ENCODE measurements at places on chromosomes 13 and 19.

DNA sequence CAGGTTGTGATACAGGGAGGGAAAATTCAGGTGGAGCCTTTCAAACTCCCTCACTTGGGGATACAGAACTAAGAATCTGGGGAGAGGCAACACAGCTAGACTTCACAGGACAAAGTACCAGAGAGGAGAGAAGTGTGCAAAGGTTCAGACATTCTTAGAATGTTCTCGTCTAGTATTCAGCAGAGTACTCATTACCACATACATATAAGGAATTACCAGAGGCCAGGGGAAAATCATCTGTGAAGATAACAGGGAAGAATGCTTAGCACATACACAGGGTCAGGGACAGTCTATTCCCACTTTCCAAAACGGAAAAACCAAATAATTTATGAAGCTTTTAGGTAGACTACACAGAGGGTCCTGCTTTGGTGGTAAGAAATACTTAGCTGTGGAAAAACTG is 58.1 kb downstream of the TRPC4 start:
- no peak for DNase-seq

- peak; percentile 81 for DNase-seq
Measured at GRCh38 chr19:49817964-49818648, at the start of gene MED25. Gene MED25 (plus strand): TSS chr19:49818289. CDS start chr19:49818342, 53 bp downstream.

- no peak for DNase-seq
Measured at GRCh38 chr19:3322199-3322978, 44.0 kb upstream of the NFIC start.

DNA sequence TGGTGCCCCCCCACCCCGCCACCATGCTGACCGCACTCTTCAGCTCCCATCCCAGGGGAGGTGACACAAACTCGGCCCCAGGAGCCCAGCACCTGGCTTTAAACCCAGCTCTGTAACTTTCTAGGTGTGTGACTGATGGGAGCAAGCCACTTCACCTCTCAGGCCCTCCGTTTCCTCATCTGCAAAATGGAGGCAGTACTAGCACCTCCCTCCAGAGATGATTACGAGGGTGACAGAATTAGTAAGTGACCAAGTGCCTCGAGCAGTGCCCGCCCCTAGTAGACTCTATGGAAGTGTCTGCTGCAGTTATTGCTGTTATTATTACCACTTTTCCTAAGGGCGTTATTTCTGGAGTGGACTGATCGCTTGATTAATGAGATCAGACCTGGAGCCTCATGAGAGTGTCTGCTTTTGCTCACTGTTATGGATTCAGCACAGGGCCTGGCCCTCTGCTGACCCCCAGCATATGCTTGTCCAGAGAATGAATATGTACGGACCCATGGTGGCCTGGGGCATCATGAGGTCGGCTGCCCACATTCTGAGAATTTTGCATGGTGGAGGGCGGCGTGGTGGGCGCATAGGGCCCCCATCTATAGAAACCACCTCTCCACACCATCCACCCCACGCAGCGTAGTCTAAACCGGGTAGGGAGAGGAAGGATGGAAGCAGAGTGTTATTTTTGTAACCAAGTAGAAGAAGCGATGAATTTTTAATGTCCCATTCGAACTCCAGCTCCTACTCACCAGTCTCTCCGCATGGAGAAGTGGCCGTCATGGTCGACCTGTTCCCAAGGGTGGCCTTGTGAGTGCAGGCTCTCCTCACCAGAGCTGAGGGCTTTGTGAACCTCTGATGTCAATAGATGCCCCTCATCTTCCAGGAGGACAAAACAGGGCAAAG is 48.2 kb downstream of the CAPN12 start:
- no peak for DNase-seq

- DNase-seq, result no peak
Measured at GRCh38 chr13:41916173-41916954, 44.5 kb downstream of the VWA8 start.

- DNase-seq, result no peak
Measured at GRCh38 chr19:42285541-42285941, 16.4 kb upstream of the PRR19 start.

DNA sequence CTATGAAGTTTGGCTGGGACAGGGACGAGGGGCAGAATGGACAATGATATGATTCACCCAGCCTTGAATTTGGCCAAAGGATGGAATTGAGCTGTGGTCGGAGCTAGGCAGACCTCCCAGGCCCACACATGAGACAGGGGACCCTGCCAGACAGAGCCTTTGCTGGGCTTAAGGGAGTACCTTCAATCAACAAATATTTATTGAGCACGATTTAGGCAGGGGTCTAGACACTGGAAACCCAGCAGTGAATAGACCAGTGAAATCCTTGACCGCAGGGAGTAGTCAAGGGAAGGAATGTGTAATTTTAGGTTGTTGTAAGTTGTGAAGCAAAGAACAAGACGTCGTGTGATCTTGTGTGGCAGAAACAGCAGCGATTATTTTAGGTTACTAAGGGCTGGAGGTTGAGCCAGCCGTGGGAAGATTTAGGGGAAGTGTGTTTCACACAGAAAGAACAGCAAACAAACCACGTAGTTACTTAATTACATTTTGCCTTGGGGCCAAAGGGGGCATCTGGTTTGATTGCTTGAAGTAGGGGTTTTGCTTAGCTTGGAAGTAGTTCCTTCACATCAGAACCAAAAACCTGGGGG is 16.9 kb upstream of the AP1M2 start:
- DNase-seq, result peak; percentile 13

- no peak for DNase-seq
Measured at GRCh38 chr13:105787632-105788031, 747.8 kb downstream of the EFNB2 start.

DNA sequence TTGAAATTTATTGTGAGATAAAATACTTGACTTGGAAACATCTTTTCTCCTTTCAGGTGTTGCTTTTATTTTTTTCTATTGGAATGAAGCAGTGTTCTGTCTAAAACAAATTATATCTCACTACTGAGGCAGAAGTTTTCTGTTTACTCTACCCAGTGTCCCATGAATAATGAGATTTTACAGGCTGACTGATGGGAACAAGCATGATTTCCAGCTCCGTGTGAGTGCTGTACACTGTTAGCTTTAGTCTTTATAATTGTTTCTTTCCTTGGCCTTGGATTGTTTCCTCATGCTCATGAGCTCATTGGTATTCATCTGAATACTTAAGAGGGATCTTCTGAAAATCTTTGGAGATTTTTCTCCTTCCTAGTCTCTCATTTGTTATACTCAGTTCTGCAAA is 2049.5 kb upstream of the PRR20A start:
- no peak for DNase-seq

- DNase-seq, result no peak
Measured at GRCh38 chr13:111876506-111876905, 190.4 kb upstream of the SOX1 start.

- DNase-seq, result no peak
Measured at GRCh38 chr13:72650051-72650700, 77.3 kb downstream of the MZT1 start.

DNA sequence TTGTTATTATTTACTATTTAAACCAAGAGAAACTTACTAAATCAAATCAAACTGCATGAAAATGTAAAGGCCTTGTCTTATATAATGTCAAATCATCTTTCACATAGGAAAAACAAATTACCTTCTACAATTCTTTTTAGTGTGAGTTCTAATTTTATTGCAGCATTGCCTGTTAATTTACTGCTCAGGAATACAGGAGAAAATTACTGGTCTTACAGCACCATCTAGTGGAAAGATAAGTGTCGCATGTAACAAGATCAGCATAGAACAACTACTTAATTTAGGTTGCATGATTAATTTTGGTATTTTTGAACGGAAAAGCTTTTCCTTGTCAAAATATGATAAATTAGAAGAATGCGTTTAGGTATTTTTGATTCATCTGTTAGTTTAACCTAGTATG is 502.7 kb downstream of the UQCRFS1 start:
- no peak for DNase-seq

DNA sequence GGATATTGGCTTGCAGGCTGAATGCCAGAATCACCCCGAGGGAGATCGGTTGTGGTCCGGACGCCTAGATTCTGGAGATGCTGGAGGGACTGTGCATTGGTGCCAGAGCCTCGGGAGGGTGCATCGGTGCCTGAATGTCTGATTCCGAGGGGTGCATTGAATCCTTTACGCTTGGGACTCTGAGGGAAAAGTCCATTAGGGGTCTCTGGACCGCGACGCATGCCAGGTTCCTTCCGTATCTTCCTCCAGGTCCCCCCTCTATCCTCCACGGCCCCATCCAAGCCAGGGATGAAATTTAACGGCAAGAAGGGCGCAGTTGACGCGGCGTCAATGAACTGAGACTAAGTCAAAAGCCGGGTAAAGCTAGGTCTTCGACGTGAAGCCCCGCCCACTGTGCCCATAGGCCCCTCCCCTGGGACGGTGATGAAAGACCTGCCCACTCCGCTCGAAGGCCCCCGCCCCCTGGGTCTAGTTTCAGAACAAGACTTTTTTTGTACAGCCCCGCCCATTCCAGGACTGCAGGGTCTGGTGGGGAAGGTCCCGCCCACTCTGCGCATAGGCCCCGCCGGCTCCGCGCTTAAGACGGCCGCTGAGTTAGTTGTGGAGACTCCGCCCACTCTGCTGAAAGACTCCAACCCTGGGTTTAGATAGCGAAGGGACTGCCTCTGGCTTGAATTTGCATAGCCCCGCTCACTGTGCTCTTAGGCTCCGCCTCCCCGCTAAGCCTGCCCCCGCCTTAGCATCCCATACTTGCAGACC is 737 bp downstream of the ZNF575 start:
- peak; percentile 93 for DNase-seq

DNA sequence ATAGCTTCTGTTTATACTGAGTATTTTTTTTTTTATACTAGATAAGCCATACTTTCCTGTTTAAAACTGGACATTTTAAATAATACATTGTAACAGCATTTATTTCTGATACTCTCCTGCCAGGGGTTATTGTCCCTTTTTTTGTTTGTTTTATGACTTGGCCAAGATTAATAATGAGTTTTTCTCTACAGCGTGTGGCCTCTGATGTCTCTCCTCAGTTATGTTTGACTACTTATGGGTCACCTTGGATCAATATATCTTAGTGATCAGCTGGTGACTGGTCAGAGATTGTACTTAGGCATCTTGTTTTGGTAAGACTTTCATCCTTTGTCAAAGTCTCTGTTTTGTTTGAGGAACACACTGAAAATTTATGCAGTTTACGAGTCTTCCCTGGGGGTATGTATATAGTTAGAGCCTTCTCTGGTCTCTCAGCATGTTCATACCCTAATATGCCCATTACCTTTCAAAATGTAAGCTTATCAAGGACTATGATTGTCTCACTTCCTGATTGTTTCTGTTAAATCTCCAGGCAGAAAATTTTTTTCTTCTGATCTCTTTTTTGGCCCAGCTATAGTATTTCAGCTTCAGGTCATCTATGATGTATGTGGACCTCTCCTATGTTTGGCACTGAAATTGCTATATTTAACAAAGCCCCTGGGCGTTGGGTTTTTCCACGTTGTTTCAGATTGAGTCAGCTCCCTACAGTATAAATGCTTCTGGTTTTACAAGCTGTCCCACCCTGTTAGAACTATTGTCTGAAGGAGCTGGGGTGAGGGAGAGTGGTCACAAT is 87.9 kb downstream of the URI1 start:
- no peak for DNase-seq

GRCh38 chr19:17431417-17431816 is 11.6 kb downstream of the MVB12A start:
- no peak for DNase-seq

DNA sequence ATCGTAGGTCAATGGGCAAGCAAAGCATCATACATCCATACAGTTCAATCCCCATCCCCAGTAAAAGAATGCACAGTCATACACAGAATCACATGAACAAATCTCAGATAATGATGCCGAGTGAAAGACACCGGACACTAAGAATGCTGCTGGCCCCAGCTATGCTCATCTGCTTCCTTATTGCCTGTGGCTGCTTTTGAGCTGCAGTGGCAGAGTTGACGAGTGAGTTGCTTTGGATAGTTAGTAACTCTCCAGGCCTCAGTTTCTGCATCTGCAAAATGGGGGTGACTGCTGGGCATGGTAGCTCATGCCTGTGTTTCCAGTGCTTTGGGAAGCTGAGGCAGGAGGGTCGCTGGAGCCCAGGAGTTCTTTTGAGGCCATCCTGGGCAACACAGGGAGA is 12.9 kb upstream of the NFIC start:
- DNase-seq, result no peak

DNA sequence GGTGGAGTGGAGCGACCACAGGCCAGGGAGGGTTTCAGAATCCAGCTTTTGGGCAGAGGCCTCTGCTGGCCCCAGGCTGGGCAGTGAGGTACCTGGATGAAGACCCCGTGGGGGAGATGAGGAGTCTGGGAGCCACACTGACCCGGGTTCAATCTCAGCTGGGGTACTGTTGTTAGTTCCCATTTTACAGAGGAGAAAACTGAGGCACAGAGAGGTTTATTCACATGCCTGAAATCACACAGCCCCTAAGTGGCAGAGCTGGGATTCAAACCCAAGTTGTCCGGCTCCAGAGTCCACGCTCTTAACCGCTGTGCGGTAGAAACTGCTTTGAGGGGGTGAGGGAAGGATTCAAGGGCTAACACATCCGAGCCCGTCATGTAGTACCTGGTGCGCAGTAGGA is 45.0 kb downstream of the MYH14 start:
- no peak for DNase-seq

DNA sequence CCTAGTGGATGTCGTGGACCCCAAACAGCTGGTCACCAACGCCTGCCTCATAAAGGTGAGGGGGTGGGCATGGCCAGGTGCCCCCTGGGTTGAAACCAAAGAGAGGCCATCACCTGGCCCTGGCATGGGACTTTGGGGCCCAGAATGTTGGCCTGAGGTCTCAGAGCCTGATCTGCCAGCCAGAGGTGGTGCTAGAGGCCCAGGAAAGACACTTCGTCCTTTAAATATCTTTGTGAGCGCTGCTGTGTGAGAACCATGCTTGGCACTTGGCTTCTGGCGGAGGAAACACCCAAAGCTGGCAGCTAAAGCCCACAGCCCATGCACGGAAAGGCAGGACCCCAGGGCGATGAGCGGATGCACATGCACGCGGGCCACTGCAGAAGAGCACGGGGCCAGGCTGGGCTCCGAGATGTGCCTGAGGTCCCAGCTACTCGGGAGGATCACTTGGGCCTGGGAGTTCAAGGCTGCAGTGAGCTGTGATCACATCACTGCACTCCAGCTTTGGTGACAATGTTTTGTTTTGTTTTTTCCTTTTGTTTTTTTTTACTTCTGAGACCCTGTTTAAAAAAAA is 4.3 kb upstream of the ADM5 start:
- DNase-seq, result no peak

DNA sequence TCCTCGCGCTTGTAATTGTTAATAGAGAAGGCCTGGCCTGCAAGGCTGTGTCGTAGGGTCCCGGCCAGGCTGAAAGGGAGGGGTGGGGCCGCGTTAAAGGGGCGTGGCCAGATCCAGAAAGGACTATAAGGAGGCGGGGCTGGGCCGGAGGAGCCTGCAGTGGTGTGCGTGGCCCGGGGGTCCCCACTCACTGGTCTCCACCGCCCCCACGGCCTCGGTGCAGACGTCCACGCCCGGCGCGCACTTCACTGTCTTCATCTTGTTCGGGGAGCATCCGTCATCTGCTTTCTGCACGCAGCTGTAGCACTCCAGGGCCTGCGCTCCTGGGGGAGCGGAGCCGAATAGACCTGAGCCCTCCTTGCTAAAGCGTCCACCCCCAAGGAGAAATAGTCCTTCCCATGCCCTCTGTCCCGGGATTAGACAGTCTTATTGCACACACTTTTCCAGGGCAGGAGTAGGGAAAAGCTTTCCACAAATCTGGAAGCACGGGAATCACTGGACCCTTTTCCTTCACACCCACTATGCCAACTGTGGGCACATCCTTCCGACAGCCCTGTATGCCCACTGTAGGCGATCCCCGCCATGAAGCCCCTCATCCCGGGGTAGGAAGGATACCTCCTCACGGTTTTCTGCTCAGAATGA is 1.2 kb downstream of the LYPD3 start:
- DNase-seq, result no peak

- no peak for DNase-seq
Measured at GRCh38 chr13:41673640-41674039, 216.3 kb downstream of the RGCC start.

GRCh38 chr13:30577401-30577852 is 40.3 kb upstream of the USPL1 start:
- peak; percentile 32 for DNase-seq
